T-helper 1 cell (primary cell): ENCODE measurements at places on chromosomes 1 and 21.

- DNase-seq = no peak
These were observed 75.7 kb upstream of the LAMC2 start for GRCh38 chr1:183110326-183110880.

GRCh38 chr1:203273869-203274602 is 31.3 kb upstream of the BTG2 start:
- DNase-seq = no peak

GRCh38 chr1:183842795-183843144 is 37.9 kb downstream of the RGL1 start:
- DNase-seq = no peak

DNA sequence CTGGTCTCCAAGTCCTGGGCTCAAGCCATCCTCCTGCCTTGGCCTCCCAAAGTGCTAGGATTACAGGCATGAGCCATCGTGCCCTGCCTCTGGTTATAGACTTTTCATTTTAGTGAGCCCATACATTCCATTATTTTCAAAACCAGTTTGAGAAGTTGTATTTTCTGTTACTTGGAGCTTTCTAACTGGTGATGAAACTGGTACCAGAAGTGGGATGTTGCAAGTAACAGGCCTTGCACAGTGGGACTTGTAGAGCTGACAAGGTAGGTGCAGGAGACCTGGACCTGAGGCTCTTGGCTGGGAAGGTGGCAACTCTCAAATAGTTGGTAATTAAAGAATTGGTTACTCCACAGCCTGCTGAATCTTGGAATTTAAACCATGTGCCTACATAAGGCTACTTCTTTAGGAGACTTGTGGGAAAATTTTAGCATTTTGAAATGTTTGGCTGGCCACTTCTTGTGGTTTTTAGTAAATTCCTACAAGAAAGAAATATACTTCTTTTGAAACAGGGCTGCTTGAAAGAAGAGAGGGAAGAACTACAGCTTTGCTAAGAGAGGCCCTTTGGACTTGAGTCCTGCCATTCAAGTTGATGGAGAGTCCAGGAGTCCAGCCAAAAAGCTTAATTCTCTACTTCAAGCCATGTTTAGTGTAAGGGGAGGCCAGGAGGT is 9.8 kb upstream of the ALPL start:
- no peak for DNase-seq

- DNase-seq = no peak
These were observed 51.7 kb upstream of the TARBP1 start for GRCh38 chr1:234530672-234531071.

DNA sequence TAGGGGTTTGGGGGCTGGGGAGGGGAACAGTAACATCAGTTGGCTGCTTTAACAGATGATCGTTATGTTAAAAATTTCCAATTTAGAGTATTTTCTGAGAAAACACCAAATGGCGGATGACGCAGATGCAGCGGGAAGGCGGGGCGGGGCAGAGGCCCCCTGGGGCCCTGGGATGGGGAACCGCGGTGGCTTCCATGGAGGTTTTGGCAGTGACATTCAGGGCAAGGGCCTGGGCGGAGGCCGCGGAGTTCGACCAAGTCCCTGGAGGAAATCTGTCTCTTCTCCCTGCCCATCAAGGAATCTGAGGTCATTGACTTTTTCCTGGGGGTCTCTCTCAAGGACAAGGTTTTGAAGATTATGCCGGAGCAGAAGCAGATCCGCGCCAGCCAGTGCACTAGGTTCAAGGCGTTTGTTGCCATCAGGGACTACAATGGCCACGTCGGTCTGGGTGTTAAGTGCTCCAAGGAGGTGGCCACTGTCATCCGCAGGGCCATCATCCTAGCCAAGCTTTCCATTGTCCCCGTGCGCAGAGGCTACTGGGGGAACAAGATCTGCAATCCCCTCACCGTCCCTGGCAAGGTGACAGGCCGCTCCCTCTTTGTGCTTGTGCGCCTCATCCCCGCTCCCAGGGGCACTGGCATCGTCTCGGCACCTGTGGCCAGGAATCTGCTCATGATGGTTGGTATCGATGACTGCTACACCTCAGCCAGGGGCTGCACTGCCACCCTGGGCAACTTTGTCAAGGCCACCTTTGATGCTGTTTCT is 310.2 kb downstream of the PTPRC start:
- DNase-seq = no peak

- DNase-seq = no peak
These were observed 20.6 kb upstream of the MAGI3 start for GRCh38 chr1:113369699-113370098.

DNA sequence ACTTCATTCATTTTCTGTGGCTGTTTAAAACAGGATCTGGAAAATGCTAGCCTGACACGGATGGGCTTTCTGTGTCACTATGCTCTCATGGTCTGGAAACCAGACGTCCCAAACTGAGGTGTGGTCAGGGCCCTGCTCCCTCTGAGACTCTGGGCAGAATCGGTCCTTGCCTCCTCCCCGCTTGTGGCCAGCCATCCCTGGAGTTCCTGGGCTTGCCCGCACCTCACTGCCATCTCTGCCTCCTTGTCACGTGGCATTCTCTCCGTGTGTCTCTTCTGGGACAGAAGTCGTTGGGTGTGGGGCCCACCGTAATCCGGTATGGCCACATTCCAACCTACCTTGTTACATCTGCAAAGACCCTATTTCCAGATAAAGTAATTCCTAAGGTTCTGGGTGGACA is 10.1 kb upstream of the ACTRT2 start:
- no peak for DNase-seq

DNA sequence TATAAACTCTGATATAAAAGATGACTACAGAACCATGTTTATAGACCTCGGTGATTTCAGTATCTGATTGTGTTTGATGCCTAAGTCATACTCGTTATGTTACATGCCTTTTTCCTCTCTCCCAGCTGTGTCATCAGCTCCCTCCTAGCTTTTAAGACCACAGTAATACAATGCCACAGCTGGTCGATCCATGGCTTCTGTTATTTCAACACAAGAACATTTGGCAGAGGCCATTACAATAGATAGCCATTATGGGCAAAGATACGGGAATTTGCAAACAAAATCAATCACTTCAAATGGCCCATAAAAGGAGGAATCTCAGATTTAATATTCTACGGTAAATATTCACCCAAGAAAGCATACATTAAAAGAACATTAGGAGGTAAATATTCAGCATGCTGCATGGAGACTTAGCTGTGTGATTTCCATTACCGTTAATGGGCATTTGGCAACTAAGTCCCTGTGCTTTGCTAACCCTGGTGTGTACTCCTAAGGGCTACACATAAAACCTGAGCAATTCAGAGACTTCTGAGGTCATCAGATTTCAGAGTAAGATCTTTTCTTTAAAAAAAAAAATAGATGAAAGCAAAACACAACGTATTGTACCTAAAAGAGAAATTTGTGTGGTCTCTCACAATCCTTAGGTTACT is 153.4 kb downstream of the PIGK start:
- DNase-seq = no peak

GRCh38 chr21:17921579-17922530 is 102.7 kb upstream of the C21orf91 start:
- DNase-seq = no peak
